Frontal cortex (tissue), 4 donors: ENCODE measurements at places on chromosomes 11 and 22.

DNA sequence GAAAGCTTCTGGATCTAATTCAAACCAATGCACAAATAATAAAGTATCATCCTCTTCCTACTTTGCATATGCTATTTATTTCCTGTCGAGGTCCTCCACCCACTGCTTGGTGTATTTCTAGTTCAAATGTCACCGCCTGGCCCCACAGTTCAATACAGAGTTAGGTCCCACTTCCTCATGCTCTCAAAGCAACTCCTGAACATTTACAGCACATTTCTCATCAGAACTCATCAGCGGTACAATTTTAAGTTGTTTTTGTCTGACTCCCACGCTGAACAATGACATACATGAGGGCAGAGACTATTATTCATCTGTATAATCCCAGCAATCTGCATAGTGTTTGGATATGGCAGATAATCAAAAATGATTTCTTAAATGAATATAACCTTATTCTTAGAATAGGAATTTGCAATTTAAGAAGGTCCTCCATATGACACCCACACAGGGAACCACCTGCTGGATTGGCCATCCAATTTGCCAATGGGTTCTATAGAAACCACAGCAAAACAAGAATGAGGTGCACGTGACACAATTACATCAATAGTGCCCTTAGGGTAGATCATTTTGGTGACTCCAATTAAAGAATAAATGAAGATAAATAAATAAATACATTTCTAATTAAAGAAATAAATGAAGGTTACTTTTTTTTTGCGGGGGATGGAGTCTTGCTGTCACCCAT, 54.2 kb downstream of the SLC25A17 start:
- no peak for DNase-seq

DNA sequence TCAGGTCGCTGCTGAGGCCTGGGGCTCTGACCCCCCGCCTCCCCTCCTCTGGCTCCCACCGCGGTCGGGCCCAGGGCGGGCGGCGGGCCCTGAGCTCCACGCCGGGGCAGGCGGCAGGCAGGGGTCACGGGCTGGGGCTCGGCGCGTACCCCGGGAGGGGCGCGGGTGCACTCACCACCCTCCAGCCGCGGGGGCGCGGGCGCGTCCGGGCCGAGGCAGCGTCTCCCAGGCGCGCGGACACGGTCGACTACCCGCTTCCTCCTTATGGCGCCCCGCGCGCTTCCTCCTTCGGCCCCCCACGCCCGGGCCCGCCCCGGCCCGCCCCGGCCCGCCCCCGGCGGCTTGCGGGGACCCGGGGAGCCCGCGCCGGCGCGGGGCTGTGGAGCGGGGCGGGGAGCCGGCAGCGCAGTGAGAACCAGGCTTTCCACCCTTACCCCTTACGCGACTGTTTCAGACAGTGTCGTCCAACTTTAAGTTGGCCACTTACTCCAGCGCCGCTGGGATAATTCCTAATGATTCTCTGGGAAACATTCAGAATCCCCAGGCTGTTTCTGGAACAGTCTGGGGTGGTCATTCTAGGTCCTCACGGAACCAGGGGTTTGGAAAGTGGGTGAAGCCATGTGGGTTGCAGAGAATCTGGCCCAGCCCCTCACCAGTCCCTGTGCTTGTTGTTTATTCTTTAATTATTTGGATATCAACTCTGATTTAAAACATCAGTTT, at the start of gene BID:
Gene BID, minus strand, starts transcription at position 264 of the 720 bp plus-strand sequence. CDS start 24,353 bp downstream, outside the sequence.
- DNase-seq, result peak; percentile 66

DNA sequence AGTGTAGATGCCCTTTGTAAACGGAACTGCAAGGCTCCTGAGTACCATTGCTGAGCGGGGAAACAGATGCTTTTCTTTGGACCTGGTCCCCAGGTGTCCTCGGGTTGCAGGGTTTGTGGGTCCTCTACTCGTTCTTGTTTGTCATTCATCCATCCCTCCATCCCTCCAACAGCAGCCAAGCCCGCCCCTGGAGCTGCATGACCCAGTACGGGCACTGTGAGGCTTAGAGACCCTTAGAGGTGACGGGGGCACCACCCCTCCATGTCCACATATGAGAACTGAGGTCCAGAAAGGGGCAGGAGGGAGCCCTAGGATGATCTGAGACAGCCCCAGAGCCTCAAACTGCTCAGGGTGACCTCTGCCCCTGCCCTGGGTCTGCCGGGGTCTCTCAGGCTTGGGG, 45.4 kb downstream of the WNT11 start:
- no peak for DNase-seq

DNA sequence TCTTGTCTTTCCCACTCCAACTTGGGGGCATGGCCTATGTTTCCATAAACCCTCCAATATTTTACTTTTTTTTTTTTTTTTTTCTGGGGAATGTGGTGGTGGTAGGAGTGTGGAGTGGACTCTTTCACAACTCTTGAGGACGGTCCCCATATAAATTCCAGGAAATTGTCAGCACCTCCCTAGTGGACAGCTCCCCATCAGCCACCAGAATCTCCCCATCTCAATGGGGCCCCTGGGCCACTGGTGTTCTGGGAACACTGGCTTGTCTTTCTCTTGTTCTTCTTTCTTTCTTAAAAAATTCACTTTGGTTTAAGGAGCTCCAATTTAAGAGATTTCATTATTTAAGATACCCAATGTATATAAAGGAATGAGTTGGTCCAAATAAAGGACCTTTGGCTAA, 74.1 kb downstream of the ADM start:
- DNase-seq, result no peak

DNA sequence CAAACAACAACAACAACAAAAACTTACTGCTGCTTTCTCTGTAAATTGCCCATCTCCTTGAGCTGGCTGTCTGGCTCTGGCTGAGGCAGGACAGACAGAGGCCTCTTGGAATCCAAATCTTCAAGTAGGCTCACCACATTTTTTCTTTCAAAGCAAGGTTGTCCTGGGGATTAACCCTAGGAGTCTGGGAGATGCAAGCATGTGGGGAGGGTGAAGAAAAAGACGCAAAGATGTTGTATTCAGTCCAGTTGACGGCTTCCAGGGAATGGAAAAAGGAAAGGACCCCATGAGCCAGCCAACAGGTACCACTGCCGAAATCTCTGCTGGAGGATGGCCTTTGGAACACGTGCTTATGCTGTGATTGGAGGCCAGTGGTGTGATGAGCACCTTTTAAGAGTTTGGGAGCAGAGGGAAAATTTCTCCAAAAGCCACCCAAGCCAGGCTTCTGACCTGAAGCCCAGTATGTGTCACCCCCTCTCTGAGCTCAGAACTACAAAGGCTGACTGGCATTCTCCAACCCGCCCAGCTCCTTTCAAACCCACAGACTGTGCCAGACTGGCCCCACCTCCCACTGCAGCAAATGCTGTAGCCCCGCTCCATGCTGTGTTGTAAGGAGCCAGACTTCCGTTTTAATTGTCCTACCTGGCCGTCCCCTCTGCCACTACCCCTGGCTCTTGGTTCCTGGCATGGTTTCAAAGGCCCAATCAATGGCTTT, 10.8 kb downstream of the BLID start:
- no peak for DNase-seq

DNA sequence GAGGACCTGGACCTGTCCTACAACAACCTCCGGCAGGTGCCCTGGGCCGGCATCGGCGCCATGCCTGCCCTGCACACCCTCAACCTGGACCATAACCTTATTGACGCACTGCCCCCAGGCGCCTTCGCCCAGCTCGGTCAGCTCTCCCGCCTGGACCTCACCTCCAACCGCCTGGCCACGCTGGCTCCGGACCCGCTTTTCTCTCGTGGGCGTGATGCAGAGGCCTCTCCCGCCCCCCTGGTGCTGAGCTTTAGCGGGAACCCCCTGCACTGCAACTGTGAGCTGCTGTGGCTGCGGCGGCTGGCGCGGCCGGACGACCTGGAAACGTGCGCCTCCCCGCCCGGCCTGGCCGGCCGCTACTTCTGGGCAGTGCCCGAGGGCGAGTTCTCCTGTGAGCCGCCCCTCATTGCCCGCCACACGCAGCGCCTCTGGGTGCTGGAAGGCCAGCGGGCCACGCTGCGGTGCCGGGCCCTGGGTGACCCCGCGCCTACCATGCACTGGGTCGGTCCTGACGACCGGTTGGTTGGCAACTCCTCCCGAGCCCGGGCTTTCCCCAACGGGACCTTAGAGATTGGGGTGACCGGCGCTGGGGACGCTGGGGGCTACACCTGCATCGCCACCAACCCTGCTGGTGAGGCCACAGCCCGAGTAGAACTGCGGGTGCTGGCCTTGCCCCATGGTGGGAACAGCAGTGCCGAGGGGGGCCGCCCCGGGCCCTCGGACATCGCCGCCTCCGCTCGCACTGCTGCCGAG, 1.5 kb downstream of the LRFN4 start:
- no peak for DNase-seq

GRCh38 chr11:17883057-17883456, 129.8 kb downstream of the SERGEF start:
- no peak for DNase-seq

- DNase-seq, result no peak
Measured at GRCh38 chr11:112178428-112178827, 3.1 kb downstream of the BCO2 start.

DNA sequence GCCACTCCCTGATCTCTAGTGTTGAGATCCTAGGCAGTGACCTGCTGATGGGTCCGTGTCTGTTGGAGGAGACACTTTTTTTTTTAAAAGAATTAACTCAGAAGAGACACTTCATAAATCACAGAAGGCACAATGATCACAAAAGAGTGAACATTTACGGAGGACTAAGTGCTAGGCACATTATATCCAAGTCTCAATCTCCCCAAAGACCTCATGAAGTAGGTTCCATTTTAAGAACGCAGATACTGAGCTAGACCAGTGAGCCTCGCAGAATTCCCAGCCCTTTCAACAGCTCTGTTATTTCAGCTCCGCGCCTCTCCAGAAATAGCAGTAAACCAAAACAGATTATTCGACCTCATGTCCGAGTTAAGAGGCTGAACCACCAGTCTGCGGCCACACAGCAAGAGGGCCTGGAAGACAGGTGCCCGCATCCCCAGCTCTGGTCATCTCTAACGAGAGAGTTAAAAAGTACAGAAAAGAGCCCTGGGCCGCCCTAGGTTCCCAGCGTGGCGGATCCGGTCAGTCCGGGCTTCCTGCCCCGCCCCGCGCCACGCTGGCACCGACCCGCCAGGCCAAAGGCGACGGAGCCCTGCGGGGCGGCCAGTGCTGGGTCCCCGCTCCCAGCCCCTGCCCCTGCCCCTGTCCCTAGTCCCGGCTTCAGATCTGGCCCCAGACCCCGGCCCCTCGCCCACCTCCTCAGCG, 612 bp downstream of the XBP1 start:
- DNase-seq, result no peak

DNA sequence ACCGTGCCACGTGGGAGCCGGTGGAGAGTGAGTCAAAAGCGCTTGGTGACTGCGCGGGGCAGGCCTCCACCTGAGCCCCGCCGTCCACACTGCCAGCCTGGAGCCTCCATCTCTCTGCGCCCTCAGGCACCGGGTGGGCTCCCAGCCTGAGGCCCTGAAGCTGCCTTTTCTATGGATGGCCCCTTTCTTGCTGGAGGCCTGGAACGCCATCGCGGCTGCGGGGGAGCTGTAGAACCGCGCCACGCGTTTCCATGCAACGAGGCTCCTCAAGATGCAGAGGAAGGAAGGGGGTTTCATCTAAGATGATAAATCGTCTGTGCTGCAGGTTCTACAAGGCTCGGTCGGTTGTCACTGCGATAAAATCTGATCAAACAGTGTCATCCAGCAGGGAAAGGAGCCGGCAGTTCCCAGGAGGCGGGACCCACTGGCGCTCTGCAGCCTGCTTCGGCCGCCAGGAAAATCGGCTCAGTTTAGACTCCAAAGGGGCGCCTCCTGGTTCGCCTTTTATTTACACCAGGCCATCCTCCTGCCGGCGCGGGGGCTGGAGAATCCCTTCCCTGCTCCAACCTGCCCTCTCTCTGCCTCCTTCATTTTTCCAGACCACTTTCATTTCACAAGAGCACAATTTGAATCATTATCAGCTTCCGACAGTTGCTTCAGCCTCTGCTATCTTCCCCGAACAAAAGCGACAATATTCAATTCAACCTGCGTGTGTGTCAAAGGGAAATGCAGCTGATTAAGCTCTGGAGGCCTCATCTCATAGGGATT, 624.4 kb downstream of the BRD1 start:
- DNase-seq, result no peak

DNA sequence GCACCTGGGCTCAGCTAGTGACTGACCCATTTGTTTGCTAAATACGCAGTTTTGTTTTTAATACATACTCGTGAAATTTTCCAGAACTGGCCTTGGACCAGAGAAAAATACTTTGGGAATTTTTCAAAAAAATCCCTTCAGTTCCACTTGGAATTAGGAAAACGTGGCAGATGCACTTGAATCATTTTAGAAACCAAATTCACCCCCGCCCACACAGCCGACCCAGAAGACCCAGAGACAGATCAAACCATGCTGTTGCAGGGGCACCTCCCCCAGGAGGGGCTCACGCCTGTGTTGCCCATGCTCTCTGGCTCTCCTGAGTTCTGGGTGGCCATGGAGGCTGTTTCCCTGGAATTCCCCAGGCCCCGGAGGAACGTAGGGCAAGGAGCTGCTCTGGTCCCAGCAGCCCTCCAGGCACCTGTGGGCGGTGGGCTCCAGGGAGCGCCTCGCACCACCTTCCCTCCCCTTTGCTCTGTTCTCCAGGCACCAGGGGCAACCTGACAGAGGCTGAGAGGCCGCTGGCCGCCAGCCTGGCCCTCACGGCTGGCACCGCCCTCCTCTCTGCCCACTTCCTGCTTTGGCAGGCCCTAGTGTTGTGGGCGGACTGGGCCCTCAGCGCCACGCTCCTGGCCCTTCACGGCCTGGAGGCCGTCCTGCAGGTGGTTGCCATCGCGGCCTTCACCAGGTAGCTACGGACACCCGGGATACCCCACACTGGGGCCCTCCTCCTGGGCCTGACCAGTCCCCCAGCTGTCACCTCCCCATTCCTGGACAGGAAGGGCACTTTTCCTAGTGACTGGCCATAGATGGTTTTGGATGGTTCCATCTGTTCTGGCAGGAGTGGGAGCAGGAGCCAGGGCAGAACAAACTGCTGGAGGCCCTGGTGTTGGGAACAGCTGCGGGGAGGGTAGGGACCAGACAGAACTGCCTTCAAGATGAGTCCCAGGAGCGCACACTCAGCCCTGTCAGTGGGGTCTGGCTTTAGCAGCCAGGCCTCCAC, 3.3 kb upstream of the EPS8L2 start:
- no peak for DNase-seq

GRCh38 chr11:99513368-99513767, 492.6 kb downstream of the CNTN5 start:
- no peak for DNase-seq

DNA sequence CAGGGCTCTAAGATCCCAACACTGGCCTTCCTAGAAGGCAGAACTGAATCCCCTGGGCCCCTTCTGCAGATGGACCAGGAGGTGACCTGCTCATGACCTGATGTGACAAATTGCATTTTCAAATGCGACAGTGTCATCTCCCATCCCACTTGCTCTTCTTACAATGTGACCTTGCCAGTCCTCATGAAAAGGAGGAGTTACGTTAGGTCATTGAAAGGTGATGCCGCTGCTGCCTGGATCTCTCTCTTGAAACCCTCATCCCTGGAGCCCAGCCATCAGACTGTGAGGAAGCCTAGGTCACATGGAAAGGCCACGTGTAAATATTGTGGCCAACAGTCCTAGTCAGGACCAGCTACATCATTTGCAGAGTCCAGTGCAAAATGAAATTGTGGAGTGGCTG, 5.7 kb upstream of the C1QTNF4 start:
- no peak for DNase-seq

GRCh38 chr22:42848941-42849550, 8.0 kb downstream of the ARFGAP3 start:
- no peak for DNase-seq
